GM04504 (cell line): ENCODE measurements at places on chromosomes 13 and 19.

GRCh38 chr13:43425234-43425633 is 361.5 kb downstream of the ENOX1 start:
- DNase-seq: no peak

GRCh38 chr13:30037306-30037705 is 186.9 kb upstream of the UBL3 start:
- no peak for DNase-seq

- DNase-seq: no peak
Observed at GRCh38 chr13:49410006-49410405, 33.9 kb downstream of the CAB39L start.

- DNase-seq: no peak
Observed at GRCh38 chr13:23007426-23007825, 173.4 kb upstream of the SGCG start.

DNA sequence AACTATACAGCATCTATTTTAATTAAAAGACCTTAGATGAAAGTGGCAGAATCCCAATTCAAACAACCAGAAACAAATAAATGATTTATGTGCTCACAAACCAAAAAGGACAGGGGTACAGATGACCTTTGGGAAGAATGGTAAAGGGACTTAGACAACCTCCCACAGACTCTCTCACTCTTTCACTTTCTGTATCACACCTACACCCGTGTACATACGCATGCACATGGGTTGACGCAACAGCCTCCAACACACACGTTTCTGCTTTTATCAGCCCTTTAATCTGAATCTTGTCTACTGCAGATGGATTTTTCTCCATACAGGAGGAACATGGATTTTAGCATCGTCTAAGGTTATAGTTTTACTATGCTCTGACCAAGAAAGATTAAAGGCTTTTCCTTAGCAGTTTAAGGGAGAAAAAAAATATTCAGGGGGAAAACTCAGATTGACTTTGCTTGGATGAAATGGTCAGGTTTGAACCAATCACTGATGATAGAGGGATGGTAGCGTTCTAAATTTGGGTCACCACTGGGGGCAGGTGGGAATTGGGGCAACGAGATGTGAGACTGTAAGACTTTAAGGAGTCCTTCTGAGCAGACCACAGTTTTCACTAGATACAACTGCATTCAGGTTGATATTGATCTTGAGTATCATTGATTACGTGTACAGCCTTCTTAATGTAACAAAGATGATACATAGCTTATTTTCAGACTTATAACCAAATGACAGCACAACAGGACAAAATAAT is 166.1 kb downstream of the ITGBL1 start:
- DNase-seq: no peak

DNA sequence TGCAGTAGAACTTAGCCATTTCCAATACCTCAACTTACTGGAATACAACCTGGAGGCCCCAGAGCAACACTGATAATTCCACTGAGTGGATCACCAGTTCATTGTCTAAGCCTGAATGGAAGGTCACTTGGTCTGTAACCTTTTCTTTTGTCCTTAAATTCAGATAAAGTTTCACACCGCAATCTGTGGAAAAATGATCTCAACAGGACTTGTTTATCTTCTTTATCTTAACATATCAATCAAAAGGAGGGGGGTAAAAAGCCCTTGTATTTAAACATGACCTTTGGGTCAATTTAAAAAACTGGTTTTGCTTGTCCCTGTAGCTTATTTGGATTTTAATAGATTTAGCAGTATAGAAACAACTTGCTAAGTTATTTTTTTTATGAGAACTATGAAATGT is 21.6 kb downstream of the SAE1 start:
- no peak for DNase-seq

DNA sequence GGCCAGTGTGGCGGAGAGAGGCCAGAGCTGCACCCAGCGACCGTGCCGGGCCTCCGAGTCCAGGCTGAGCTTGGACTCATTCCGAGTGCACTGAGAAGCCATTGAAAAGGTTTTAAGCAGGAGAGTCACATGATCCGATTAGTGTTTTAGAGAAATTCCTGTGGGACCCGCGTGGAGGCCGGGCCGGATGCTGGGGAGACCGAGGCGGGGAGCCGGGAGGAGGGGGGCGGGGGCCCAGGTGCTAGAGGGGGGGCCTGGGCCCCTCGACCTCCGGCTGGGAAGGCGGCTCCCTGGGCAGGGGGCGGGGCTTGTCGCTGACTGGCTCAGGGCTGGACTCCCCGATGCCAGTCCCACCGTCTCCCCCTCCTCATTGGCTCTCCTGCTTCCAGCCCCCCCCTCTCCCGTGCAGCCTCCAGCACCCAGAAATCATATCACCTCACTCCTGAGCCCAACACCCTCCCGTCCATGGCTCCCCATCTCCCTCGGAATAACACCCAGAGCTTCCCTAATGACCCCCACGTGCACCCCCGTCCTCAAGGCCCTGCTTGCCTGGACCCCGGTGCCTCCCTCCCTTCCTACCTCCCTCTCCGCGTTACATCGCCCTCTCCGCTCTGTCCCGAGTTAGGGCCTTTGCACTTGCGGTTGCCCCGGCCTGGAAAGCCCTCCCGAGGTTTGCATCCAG is 5.2 kb upstream of the ZNF579 start:
- DNase-seq: no peak

GRCh38 chr13:101773062-101773461 is 320.6 kb downstream of the ITGBL1 start:
- no peak for DNase-seq

DNA sequence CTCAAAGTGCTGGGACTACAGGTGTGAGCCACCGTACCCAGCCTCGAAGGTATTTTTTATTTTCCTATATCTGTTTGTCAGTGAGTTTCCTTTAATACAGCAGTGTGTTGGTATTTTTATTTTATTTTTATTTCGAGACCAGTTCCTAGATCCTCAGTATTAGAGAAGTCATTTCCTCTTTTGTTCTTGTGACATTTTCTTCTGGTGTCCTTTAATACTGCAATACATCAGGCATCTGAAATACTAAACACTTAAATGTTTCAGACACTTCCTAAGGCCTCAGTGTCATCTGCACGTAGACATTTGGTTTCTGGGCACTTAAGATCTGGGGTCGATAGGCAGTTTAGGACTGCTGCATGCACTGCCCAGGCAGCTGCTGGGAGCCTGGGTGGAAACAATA is 22.5 kb downstream of the GATAD2A start:
- no peak for DNase-seq

- DNase-seq: no peak
Observed at GRCh38 chr19:39953915-39954314, 17.1 kb upstream of the PSMC4 start.

DNA sequence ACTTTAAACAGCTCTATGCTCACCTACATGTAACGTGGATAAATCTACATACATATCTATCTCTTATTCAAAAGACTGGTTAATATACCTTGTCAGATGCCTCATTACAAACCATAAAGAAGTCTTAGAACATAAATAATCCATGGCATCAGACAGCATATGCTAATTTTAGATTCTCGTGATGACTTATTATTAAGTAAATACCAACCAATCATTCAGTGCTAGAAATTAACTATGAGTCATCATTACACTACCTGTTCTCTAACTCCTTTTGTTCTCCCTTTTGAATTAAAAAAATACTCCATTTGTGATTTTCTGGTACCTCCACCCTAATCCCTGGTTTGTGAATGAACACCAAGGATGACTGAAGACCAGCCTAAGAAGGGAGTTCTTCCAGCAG is 754.3 kb upstream of the ARGLU1 start:
- no peak for DNase-seq

GRCh38 chr13:38888309-38888708 is 102.3 kb downstream of the STOML3 start:
- DNase-seq: peak; percentile 10

- DNase-seq: no peak
Observed at GRCh38 chr19:49851456-49852259, 699 bp downstream of the PTOV1 start.

GRCh38 chr13:24249624-24250023 is 59.8 kb upstream of the C1QTNF9 start:
- no peak for DNase-seq
